OCI-LY7 (cell line): ENCODE measurements at places on chromosomes 6 and 20. TPM values are rescaled to one million over a fixed set of nuclear protein-coding genes. Genes with fewer than 3 reads are reported as not detected.
A peak's percentile ranks its signal among the peaks of the same experiment; 100 is the strongest.

ZSCAN12 gene
- total RNA-seq = 8.4 and 11.0 TPM in 2 replicates

DNA sequence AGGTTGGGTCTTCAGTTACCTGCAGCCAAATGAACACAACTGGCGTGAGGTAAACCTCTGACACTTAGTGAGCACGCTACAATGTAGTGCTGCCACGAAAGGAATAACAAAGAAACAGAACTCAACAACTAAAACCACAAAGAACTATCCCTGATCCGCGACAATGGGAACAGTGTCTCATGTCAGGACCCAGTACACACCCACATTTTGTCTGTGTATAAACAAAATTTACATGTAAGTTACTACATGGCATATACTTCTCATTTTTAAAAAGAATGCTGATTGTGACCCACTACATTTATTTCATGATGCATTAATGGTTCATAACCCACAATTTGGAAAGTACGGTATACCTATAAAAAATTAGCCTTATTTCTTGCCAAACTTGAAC, 14.1 kb downstream of the FKBP1A start:
- no peak for DNase-seq

DNA sequence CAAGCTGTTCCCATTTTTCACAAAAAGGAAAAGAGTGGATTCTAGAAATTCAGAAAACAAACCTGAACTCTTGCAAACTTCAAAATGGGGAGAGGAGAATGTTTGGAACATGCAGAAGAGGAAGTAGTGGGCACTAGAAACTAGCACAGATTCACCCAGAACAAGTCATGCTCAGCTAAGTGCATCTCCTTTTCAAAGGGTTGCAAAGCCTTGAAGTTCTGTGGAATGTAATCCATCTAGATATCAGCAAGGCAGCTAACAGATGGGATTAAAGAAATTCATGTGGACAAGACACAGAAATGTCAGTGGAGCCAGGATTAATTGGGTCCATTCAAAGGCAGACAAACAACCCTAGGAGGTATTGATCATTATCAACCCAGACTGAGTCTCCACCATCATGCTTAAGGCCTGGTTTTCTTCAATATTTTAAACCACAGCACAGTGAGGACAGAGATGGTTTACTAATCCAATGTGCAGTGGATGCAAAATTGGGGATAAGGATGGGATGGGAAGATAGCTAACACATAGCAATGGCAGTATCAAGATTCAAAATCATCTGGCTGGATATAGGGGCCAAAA, 31.3 kb downstream of the KCNK5 start:
- DNase-seq = peak; percentile 38

DNA sequence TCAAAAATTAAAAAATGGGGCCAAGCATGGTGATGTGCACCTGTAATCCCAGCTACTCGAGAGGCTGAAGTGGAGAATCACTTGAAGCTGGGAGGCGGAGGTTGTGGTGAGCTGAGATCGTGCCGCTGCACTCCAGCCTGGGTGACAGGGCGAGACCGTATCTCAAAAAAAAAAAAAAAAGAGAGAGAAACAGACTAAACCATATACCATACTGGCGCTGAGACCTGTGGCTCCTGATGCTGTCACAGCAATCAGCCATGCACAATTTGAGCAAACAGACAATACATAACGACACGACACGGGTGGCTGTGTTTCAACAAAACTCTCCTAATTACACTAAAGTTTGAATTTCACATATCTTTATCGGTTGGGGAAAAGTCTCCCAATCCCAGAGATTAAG, 14.9 kb upstream of the CBFA2T2 start:
- no peak for DNase-seq

GRCh38 chr20:58160451-58161061, 67.9 kb downstream of the ANKRD60 start:
- DNase-seq = no peak
